ENCODE measurements at places on chromosomes 2 and 18. TPM values are rescaled to one million over a fixed set of nuclear protein-coding genes. Genes with fewer than 3 reads are reported as not detected.

DNA sequence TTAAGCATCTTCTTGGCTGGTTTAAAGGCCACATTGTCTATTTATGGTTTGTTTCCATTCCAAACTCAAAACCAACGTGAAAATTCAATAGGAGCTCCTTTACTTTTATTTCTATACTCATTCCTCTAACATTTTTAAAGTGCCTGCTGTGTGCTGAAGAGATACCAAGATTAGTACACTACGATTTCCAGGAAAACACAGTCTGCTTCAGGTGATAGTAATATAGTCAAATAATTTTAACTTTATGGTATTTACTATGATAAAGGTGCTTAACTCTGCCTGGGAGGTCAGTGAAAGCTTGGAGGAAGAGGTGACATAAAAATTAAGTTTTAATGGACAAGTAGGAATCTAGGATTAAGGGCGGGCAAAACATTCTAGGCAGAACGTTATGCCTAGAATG lies 121.4 kb downstream of the KIAA1328 start:
- DNase-seq: no peak

The FASTKD2 gene
- 20.8 TPM for total RNA-seq

DNA sequence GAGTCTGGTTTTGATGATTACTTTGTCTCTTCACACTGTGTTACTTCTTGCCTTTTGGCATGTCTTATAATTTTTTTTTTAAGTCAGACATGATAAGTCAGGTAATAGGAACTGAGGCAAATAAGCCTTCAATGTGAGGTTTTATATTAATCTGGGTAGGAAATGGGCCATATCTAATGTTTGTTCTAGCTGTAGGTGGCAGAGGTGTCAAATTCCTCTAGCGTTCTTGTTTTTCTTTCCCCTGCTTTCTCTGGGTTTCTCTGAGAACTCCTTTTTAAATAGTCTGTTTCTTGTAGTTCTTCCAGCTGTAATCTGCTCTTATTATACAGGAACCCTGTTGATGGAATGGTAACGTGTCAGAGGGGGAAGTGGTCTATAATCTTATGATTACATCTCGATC lies 5.7 kb downstream of the SP140 start:
- DNase-seq: no peak

The MBP gene
- total RNA-seq: 86.5 TPM

DNA sequence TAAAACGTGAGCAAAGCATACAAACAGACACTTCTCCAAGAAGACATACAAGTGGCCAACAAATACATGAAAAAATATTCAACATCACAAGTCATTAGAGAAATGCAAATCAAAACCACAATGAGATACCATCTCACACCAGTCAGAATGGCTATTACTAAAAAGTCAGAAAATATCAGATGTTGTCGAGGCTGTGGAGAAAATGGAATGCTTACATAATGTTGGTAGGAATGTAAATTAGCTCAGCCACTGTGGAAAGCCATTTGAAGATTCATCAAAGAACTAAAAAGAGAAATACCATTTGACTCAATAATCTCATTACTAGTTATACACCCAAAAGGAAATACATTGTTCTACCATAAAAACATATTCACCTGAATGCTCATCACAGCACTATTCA lies 825.7 kb downstream of the SUCLG1 start:
- DNase-seq: no peak

DNA sequence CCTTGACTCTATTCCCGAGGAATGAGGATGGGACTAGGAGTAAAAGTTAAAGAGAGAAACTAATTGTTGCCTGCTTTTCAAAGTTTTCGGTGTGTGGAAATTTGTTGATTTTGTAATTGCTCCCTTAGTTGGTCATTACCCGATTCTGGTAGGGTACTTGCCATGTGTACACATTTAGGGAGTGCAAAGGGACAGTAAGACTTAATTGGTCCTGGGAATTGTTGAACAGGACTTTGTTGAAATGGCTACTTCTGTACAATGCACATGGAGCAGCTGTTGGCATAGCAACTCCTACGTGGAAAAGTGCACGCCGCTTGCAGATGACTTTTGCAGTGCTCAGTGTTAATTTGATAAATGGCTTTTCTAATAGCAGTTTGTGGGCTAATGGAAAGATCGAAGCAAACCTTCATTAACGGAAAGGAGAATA lies 22.9 kb downstream of the EPAS1 start:
- DNase-seq: no peak

DNA sequence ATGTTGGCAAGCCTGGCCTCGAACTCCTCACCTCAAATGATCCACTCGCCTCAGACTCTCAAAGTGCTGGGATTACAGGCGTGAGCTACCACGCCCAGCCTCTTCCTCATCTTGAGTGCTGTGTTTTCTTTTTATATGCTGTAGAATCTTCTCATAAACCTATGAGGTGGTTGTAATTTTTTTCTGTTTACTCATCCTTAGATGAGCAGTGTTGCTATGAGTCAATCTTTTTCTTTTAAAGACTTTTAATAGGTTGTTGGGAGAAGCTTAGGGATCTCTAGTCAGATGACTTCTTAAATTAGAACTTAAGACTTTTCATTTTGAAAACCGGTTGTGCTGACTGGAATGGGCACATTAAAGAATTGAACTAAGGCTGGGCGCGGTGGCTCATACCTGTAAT lies 8.7 kb upstream of the AAK1 start:
- peak; percentile 18 for DNase-seq

DNA sequence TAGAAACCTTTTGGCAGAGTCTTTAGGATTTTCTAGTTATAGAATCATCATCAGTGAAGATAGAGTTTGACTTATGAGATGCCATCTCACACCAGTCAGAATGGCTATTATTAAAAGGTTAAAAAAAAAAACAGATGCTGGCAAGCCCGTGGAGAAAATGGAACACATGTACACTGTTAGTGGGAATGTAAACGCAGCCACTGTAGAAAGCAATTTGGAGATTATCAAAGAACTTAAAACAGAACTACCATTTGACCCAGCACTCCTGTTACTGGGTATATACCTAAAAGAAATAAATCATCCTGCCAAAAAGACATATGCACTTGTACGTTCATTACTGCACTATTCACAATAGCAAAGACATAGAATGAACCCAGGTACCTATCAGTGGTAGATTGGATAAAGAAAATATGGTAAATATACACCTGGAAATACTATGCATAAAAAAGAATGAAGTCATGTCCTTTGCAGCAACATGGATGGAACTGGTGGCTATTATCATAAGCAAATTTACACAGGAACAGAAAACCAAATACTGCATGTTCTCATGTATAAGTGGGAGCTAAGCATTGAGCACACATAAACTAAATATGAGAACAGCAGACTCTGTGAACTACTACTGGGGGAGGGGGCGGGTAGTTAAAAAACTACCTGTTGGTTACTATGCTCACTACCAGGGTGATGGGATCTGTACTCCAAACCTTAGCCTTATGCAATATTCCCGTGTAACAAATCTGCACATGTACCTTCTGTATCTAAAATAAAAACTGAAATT lies 279.0 kb downstream of the KIAA1328 start:
- no peak for DNase-seq

DNA sequence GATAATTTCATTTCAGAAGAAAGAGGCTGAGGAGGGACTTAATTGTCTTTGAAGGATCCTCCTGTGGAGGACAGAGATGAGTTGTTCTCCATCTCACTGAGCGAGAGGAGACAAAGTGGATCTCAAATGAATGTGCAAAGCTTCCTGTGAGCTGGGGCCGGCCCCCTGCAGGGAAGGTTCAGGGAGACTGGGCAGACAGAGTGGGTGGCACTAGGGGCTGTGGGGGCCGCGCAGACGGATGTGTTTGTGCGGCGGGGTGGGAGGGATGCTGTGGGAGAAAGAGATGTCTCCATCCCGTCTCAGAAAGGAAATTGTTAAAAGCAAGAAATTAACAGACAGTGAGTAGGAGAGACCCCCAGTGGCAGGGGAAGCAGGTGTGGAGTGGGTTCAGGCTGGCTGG lies 29.1 kb downstream of the KLHL29 start:
- no peak for DNase-seq

GRCh38 chr18:11343096-11343495 lies 193.7 kb upstream of the PIEZO2 start:
- no peak for DNase-seq

- DNase-seq: no peak
Observed at GRCh38 chr2:86491088-86491487, 49.9 kb downstream of the KDM3A start.

DNA sequence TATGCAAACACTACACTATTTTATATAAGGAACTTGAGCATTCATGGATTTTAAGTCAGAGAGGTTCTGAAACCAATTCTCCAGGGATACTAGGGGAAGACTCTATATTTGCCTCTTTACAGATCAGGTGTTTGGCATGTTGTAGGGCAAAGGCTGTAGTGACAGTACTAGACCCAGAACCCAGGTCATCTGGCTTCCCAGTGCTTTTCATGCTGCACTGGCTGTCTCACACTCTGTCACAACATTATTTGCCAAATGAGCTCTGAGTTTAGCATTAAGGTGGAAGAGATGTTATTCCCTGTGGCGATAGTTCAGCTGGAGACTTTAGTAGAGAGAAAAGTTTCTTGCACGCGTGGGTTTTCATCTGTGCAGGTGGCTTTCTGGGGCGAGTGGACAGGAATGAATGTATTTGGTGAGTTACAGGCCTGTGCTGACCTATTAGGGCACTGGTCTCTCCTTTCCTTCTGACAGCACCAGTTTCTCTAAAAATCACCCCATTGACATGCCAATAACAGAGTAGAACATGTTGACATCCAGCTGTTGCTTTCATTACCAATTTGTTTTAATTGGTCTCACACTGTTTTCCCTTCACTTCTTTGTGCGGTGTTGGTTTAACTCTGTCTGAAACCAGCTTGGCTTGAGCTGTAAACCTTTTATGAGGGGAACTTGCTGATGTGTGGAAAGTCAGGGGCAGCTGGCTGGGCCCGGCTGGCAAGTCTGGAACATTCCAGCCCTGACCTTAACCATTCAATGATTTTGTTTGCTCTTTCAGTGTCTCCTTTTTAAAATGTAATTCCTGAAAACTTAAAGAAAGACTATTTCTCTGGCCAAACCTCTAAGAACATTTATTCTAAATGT lies 643.0 kb upstream of the FAM98A start:
- DNase-seq: no peak

- DNase-seq: no peak
Observed at GRCh38 chr2:143981428-143981827, 538.5 kb downstream of the ZEB2 start.

DNA sequence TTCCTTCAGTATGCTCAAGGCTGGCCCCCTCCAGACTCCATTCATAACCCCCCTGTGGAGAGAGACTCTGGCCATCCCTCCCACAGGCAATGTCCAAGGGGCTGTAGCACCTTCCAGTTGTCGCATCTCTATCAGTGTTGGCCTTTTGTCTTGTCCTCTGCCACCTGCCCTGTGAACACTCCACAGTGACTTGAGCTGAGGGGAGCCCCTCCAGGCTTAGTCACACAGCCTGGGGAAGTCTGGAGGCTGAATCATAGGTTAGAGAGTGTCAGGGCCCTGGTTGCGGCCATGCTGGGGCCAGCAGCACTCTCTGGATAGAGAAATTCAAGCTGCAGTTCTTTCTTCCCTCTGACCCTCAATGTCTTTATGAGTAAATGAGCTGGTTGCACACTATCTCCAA lies 64.7 kb downstream of the GYPC start:
- DNase-seq: peak; percentile 4

The SLC19A3 gene
- not detected for total RNA-seq

- DNase-seq: no peak
Observed at GRCh38 chr2:5668682-5669250, 23.4 kb upstream of the SOX11 start.

The RNF149 gene
- 64.2 TPM for total RNA-seq

DNA sequence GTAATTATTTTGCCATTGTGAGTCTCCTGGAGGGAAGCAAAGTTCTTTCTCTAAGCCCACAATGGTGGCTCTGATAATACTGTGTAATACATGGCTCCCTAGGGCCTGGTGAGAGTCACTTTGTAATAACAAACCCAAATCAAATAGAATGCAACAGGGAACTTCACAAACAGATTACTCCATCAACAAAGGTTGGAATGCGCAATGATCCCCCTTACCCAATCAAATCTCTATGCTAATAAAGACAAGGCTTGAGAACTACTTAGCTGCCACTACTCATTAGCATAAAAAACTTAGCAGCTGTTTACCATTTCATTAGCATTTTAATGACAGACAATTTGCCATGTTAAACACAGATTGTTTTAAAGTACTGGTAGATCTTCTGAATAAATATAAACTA lies 285.6 kb upstream of the SESTD1 start:
- no peak for DNase-seq

The TUBA3E gene
- total RNA-seq: not detected

DNA sequence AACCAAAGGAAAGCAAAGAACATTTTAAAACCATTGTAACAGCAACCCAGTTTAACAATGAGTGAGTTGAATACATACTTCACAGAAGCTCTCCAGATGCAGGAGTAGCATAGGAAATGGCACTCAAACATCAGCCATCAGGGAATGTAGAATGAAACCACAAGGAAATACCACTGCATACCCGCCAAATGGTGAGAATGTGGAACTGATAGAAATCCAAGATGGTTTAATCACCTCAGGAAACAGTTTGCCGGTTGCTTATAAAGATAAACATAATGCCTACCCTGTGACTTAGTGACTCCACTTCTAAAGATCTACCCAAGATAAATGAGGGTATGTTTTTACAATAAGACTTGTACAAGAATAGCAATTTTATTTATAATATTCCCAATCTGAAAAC lies 132.0 kb downstream of the GALNT1 start:
- DNase-seq: no peak

DNA sequence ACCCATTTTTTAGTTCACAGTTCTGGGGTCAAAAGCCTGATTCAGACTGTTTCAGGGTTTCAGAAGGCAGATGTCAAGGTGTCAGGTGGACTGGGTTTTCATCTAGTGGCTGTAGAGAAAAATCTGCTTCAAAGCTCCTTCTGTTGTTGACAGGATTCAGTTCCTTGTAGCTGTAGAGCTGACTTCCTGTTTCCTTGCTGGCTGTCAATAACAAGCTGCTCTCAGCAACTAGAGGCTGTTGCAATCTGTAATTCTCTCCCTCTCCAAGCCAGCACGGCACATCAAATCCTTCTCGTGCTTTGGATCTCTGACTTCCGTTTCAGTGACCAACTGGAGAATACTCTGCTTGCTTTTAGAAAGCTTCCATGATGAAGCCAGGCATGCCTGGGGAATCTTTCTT lies 179.4 kb downstream of the DOK6 start:
- peak; percentile 25 for DNase-seq

GRCh38 chr2:11303290-11304013 lies 41.0 kb downstream of the ROCK2 start:
- DNase-seq: no peak

GRCh38 chr2:71599646-71600236 lies 146.4 kb downstream of the DYSF start:
- DNase-seq: no peak

DNA sequence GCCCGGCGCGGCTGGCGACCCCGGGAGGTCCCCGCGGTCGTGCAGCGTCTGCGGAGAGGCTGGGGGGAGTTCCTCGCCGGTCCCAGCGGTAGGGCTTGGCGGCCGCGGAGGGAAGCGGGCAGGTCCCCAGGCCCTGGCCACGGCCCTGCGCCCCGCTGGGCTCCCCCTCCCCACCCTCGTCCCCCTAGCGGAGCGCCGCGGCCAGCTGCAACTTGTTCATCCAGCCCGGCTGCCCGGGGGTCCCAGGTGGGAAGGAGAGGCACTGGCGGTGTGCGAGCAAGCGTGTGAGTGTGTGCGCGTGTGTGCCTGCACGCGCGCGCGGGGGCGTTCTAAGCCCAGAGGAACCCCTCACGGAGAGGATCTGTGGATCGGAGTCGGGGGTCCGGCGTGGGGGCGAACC lies 1.3 kb downstream of the PTPRM start:
- DNase-seq: no peak

GRCh38 chr2:232459419-232460035 lies 3.6 kb downstream of the ALPI start:
- no peak for DNase-seq

The RESP18 gene
- not detected for total RNA-seq
